GM20000 (cell line): ENCODE measurements at places on chromosomes 5 and 9.

DNA sequence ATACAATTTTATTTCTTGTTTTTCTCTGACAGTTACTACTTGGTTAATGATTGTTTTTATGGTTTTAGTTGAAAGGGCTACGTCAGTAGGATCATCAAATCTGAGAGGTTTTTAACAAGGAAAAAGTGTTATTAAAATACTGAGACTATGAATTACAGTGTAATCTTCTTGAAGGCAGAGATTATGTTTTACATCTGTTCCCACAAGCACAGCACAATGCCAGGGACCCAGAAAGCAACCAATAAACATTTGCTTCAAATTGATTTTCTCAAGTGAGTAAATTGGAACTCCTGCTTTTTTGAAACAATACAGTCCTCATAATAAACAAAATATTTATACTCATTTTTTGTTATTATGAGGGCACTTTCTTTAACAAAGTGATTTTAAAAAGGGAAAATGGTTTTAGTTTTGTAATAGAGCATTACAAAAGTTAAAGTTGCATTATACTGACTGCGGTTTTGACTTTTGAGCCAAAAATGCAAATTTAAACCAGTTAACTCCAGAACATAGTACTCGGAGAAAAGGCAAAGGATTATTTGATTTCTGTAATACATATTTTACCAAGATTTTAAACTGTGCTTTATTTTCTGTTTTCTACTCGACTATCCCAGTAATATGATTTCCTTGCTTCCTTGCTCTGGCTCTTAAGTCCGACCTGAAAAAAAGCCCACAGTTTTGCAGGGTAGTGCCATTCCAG, 176.9 kb downstream of the GDNF start:
- no peak for DNase-seq

DNA sequence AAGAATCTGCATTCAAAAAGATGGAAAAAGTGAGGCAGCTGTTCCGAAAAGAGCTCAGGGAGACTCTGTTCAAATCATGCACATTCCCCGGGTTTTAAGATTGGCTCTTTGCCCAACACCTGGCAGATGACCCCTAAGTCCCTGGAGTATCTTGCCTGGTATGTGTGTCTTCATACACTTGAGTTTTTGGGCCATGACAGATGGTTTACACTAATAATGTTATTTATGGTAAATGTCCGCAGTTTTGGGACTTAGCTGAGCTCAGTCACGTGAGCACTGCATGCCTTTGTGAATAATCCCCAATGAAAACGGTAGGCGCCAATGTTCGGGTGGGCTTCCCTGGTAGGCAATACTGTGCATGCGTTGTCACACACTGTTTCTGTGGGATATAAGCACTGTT, 316.1 kb downstream of the PRDM9 start:
- DNase-seq, result no peak

DNA sequence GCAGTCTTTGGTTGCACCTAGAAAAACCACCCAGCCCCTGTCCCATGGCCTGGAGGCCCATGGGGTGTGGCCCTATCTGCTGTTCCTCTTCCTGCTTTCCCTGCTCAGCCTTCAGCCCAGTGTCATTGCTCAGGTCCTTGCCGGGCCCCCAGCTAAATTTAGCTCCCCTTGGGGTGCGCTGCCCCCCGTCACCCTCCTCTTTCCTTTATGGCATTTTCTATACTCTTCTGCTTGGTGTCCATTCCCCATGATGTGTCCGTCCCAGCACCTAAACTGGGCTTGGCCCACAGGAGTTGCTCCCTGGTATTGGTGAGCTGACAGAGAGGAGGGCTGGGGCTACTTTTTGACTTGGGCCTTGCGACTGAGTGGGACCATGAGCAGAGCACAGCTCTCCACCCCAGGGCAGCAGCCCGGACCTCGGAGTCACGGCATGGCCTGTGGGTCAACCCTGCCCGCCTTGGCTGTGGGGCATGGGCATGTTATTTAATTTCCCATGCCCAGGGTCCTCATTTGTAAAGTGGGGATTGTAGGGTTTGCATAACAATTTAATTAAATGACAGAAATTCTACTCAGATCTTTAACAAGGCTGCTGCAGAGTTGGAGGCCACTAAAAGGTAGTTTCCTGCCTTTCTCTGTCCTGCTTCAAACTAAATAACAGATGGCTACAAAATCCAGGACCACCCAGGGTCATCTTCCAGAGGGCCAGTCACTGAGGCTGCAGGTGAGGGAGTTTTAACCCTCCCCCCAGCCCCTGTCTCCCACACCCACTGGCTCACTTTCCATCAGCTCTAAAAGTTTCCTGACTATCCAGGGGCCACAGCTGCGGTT, 98.2 kb downstream of the DAP start:
- DNase-seq, result no peak

GRCh38 chr9:121450241-121450640, 49.4 kb downstream of the GGTA1 start:
- no peak for DNase-seq

- no peak for DNase-seq
Observed at GRCh38 chr5:85500869-85501268, 1116.2 kb upstream of the EDIL3 start.

GRCh38 chr9:90830051-90830450, 28.4 kb downstream of the SYK start:
- no peak for DNase-seq

- no peak for DNase-seq
Observed at GRCh38 chr5:131375351-131375750, 111.5 kb downstream of the CDC42SE2 start.

- DNase-seq, result no peak
Observed at GRCh38 chr9:15293804-15294316, 13.2 kb downstream of the TTC39B start.

DNA sequence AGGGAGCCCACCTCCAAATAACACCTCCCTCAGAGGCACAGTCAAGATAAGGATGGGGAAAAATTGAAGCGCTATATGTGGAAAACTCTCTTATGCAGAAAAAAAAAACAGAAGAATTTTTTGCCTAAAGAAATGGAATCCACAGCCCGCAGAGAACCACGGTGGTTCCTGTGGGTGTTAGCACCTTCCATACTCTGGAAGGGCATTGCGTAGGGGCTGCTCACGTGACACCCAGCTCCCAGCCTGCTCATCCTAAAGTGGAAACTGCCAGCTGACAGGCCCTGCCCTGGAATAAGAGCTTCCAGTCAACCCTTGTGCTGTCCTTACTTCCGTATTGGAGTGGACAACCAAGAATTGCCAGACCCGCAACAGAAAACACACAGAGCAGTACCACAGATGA, 142.5 kb downstream of the FSTL4 start:
- DNase-seq, result no peak

GRCh38 chr5:10355071-10355889, 1.8 kb downstream of the MARCHF6 start:
- DNase-seq, result no peak

DNA sequence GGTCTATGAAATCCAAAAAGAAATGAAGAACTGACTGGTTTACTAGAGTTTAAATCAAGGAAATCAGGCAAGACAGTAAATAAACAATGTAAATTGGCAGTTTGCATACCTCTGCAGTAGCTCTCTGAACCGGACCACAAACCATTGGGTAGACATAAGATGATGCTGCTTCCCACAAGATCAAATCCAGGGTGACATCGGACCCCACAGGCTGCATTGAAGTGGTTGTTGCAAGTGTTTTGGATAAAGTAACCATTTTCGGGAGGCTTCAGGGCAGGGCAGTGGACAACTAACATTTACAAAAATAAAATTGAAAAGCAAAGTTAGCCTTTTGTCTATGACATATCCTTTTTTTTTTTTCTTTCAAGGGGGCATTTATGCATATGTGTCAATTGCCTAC, 66.7 kb downstream of the SVEP1 start:
- DNase-seq, result no peak

GRCh38 chr5:177317959-177318377, 6.3 kb upstream of the MXD3 start:
- peak; percentile 70 for DNase-seq

- no peak for DNase-seq
Observed at GRCh38 chr9:86672966-86673365, 274.3 kb downstream of the GAS1 start.

DNA sequence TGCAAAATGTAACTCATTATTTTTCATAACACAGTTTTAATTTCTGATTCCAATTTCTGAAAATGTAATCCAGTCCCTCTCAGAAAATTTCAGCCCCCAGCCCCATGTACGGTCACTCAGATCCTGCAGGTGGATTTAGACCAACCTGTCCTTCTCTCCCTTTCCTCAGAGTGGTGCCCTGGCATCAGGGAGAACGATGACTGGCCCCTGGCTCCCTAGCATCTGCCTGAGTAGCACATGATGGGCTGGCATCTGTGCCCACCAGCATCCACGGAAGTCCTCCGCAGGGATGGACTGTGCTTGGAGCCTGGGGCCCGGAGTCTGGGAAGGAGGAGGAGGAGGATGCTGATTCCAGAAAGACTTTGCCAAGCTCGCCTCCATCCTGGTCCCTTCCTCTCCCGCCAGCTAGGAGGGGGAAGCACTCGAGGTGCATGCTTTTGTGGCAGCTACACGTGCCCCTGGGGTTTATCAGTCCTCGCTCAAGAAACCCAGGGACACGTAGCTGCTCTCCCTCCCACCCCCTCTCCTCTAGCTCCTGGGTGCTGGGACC, 54.4 kb upstream of the RUFY1 start:
- no peak for DNase-seq

DNA sequence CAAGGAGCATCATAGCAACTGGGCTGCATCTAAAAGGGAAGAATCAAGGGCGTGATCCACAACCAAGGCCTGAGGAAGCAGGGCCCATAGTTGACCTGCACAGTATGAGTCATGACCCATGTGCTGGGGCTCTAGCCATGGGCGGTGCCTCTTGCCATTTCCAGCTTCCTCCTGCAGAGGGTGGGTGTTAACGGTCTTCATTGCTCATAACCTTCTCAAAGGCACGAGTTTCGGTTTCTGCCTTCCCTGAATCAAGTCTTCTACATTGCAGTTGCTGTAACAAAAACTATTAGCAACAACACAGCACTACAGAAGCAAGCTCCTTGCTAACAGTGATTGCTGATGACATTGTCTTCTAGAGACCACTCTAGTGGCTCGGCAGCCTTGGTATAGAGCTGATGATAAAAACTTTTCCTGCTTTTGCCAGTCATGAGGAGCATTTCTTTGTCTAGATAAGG, 66.9 kb downstream of the CTSL start:
- DNase-seq, result peak; percentile 48

DNA sequence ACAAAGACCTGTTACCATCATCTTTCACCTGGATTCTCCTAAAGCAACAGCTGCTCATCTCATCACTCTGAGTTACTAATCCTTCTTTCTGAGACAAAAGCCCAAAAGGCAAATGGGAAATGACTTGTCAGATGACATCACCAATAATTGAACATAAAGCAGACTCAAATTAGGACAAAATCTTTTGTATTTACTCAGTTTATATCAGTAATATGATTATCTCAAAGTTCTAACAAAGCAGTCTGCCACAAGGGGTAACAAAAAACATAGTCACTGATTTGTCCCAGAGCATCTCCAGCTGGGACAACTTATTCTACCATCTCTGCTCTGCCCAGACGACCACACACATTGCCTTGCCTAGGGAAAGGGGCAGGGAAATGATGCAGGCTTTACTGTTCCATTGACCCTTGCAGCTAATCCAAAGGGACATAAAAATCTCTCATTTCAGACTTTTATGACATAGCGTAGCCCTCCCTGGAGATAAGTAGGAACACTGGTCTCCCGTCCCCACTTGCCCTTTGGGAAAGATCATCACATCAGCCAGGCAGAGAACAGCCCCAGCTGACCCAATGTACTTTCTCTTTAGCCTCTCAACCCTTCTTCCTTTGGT, 249.5 kb upstream of the PTGER4 start:
- DNase-seq, result no peak

GRCh38 chr5:78006449-78006848, 230.3 kb upstream of the TBCA start:
- DNase-seq, result no peak

DNA sequence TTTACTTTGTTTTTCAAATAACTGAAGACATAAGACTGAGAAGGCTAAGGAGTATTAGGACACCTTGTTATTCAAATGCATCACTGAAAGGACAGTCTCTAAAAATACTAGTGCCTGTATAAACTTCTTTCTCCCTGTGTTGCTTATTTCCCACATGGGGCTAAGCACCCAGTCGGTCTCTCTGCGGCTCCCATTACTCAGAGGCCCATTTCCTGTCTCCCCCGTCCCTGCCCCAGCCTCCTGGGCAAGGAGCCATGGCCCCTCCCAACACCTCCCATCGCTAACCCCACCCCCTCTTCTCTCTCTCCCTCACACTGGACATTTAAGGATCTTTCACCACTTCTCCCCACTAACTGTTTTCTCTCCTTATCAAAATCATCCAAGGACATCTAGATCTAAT, 81.9 kb downstream of the EBF1 start:
- DNase-seq, result peak; percentile 39

GRCh38 chr9:117073539-117074341, 341.1 kb downstream of the ASTN2 start:
- peak; percentile 55 for DNase-seq

GRCh38 chr9:37852222-37852621, 51.6 kb downstream of the DCAF10 start:
- no peak for DNase-seq

DNA sequence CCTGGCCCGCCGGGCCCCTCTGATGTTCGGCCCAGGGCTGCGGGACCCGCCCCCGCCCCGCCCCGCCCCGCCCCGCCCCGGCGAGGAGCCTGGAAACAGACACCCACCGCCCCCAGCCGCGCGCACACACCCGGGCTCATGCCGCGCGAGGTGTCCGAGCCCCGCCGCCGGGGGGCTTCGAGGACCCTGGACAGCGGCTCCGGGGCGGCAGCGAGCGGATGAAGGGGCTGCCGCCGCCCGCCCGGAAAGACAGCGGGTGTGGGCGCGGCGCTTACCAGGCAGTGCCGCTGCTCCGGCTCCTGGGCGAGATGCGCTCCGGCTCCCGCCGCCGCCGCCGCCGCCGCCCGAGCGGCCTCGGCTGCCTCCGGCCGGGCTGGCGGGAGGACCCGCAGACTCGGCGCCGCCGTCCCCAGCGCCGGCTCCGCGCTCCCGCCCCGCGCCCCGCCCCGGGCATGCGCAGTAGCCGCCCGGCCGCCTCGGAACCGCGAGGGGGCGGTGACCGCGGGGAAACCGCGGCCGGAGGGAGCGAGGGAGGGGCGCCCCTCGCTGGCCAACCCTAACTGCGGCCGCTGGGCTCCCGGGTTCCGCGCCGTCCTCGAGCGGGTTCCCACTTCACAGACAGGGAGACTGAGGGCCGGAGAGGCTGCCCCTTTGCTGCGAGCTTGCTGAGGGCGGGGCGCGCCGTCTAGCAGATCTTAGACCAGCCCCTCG, at the start of gene GPRIN1:
TSS of gene GPRIN1 (minus strand) at position 433 of the 711 bp plus-strand sequence. CDS start 10,322 bp downstream, outside the sequence.
- peak; percentile 99 for DNase-seq

- DNase-seq, result peak; percentile 35
Observed at GRCh38 chr5:64814073-64814472, 45.3 kb downstream of the CWC27 start.

DNA sequence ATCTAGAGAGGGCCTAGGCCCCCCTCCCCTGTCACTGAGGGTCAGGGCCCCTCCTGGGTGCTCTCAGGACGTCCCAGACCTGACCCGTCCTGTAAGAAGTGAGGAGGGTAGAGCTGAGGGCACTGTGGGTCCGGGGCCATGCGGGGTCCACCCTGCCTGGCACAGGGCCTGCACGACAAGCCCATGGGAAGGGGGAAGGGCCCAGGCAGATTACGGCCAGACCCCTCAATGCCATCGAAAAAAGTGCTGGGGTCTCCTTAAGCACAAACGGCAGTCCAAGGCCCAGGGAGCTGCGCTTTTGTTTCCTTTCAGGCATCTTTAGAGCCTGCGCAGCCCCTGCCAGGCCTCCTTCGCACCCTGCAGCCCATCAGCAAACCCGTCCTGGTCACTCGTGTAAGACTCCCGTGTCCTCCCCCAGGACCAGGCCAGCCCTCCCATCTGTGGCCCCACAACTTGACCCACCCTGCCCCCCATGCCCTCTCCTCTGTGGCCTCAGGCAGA, 4.4 kb upstream of the EXOC3 start:
- no peak for DNase-seq

- DNase-seq, result no peak
Observed at GRCh38 chr9:94900222-94901018, 173.9 kb downstream of the AOPEP start.
